ENCODE measurements at places on chromosomes 2 and 18. TPM values are rescaled to one million over a fixed set of nuclear protein-coding genes. Genes with fewer than 3 reads are reported as not detected.

- no peak for DNase-seq
Observed at GRCh38 chr2:10400978-10401951, 46.9 kb downstream of the ODC1 start.

DNA sequence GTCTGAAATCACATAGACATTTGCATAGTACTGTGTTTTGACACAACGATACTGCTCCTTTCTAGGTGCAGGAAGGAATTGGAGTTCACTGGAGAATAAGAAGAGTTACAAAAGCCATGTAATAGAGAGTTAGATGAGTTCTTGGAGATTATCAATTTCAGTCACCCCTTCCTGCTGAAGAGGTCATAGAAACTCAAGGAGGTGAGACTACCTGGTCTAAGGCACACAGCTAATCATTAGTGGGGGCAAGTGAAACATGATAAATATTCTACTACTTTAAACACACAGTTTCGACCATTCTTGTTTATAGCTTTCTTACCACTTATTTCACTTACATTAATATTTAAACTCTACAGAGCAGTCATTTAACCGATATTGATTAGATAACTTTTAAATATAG, 286.9 kb upstream of the NXPH2 start:
- DNase-seq = no peak

- DNase-seq = no peak
Observed at GRCh38 chr2:33782395-33783230, 183.5 kb upstream of the FAM98A start.

DNA sequence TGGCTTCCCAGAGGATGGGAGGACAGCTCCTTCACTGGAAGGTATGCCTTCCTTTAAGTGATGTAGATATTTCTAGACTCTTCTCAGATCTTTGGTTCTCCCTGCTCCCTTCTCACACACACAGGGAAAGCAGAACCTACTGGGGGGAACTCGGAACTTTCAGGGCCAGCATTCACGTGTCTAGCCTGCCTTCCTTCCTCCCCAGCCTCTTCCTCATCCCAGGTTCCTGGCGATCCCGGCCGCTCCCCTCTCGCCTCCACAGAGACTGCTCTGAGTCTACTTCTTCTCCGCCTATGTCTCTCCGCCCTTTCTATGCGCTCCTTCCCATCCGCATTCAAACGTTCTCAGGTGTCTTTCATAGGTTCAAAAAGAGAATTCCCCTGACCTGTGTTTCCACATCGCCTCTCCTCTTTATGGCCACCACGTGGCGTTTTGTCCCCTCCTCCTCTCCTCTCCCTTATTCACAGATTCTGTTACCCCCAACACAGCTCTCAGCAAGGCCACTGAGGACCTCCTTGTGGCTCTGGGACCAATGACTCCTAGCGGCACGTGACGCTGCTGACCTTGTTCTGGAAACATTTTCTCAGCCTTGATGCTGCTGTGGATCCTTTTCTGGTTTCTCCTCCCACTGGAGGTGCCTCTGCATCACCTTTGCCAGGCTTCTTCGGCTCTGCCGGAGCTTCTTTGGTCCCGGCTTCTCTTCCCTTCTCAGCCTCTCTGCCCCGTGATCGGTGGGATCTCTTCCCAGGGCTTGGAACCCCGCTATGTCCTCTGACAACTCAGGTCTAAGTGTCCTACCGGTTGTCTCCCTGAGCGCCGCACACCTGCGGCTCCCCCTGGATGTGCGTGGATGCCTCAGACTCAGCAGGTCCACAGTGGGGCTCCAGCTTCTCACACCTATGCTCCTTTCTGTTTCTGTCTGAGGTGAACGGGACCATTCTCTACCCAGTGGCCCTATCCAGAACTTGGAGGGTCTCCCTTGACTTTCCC, 77.5 kb downstream of the VAPA start:
- no peak for DNase-seq

The STAT4 gene
- total RNA-seq = 1.1 TPM

DNA sequence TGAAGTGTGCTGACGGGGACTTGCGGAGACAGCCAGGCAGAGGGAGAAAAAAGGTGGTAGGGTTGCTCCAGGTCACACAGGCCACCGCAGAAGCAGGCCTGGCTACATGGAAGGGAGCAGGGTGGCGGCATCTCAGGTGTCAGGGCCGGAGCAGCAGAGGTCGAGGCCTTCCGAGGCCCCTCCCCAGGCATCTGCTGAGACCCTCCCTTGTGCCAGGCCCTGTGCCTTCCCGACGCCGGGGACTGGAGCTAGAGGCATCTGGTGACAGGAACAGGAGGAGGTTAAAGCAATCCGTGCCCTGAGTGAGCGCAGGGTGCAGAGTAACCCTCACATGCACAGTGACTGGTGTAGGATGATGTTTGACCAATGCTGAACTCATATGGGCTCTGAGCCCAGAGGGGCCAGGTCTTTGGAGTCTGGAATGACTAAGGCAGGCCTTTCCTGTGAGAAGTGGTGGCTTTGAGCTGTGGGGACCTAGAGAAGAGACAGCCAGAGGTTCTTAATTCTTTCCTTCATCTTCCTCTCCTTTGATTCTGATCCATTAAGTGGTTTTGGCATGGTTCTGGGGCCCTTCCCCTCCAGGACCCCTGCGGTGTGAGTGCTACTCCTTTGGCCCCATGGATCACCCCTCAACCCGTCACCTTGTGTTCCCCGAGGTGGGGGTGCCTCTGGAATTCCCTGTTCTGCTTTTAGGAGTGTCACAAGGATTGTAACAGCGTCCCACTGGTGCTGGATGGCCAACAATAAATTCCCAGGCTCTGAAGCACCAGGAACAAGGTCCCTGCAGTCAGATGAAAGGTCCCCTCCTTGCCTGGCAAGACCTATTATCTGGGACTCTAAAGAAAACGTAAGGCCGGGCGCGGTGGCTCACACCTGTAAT, 72.1 kb downstream of the KLHL29 start:
- no peak for DNase-seq

GRCh38 chr2:85438201-85439024, 19.9 kb downstream of the SH2D6 start:
- no peak for DNase-seq

Measured in kidney epithelial cell (primary cell).